ENCODE measurements at places on chromosomes 16 and 17. TPM values are rescaled to one million over a fixed set of nuclear protein-coding genes. Genes with fewer than 3 reads are reported as not detected.

DNA sequence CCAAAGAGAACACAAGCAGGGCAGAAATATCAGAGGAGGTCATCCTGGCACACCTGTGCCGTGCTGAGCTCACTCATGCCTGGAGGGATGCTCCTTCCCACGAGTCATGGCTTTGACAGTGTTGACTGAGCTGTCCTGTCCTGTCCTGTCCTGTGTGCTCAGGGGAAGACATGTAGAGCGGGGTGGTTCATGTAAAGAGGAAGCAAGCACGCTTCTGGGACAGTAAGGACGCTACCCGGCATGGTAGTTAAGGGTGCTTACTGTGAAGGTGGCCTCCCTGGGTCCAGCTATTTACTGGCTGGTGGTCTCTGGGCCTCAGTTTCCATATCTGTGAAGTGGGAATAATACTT, 398 bp downstream of the LGALS9 start:
- no peak overlapping the region for H3K27ac ChIP-seq
- H3K4me3 ChIP-seq = no peak overlapping the region
- no peaks in the 10 kb centered on the region for H3K27me3 ChIP-seq
- DNase-seq = no peak

- H3K4me3 ChIP-seq = no peak overlapping the region
- H3K4me1 ChIP-seq = no peaks in the 10 kb centered on the region
- H3K36me3 ChIP-seq = no peaks in the 10 kb centered on the region
- DNase-seq = no peak
These were observed 6.5 kb upstream of the HOXB13 start for GRCh38 chr17:48735062-48735351.

DNA sequence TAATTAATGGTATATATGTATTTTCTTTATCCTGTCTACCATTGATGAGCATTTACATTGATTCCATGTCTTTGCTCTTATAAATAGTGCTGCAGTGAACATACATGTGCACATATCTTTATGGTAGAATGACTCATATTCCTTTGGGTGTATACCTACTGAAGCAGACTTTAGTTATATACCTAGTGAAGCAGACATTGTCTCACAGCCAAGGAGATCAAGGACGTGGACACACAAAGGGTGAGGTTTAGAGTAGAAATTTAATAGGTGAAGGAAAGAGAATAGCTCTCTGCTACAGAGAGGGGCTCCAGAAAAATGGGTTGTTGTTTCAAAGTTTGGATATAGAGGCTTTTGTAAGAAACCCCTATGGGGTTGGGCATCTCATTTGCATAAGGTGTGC, 700.3 kb downstream of the CDH11 start:
- DNase-seq = no peak
- H3K27ac ChIP-seq = no peak overlapping the region
- no peaks in the 10 kb centered on the region for H3K27me3 ChIP-seq
- no peak overlapping the region for H3K4me3 ChIP-seq
- no peaks in the 10 kb centered on the region for H3K4me1 ChIP-seq
- no peaks in the 10 kb centered on the region for H3K36me3 ChIP-seq

DNA sequence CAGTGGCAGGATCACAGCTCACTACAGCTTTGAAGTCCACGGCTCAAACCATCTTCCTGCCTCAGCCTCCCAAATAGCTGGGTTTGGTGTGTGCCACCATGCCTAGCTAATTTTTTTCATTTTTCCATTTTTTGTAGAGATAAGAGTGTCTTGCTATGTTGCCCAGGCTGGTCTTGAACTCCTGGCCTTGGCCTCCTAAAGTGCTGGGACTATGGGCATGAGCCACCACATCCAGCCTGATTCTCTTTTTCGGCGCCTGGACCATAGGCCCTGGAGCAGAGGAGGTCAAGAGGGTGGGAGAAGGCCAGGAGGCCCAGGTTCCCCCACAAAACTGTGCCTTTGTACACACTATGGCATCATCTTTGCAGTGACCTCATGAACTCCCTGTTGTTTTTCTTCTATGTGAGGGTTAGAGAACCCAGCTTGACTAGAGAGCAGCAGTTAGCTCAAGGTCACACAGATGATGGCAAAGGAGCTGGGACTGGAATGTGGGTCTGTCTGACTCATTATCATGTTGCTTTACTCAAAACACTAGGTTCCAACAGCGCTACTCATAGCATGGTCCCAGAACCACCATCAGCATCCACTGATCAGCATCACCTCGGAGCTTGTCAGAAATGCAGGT, 16.3 kb downstream of the SCN4A start:
- H3K36me3 ChIP-seq = no peaks in the 10 kb centered on the region
- DNase-seq = no peak
- peaks cover 4% of the 10 kb centered on the region for H3K4me1 ChIP-seq
- H3K27ac ChIP-seq = no peak overlapping the region

- 0 out of 2 replicates have a peak, but pooled peaks cover 5% of the 10 kb centered on the region for H3K27me3 ChIP-seq
- DNase-seq = no peak
- no peak overlapping the region for H3K4me3 ChIP-seq
- no peaks in the 10 kb centered on the region for H3K36me3 ChIP-seq
These were observed 108.1 kb downstream of the HS3ST4 start for GRCh38 chr16:25799816-25800215.

DNA sequence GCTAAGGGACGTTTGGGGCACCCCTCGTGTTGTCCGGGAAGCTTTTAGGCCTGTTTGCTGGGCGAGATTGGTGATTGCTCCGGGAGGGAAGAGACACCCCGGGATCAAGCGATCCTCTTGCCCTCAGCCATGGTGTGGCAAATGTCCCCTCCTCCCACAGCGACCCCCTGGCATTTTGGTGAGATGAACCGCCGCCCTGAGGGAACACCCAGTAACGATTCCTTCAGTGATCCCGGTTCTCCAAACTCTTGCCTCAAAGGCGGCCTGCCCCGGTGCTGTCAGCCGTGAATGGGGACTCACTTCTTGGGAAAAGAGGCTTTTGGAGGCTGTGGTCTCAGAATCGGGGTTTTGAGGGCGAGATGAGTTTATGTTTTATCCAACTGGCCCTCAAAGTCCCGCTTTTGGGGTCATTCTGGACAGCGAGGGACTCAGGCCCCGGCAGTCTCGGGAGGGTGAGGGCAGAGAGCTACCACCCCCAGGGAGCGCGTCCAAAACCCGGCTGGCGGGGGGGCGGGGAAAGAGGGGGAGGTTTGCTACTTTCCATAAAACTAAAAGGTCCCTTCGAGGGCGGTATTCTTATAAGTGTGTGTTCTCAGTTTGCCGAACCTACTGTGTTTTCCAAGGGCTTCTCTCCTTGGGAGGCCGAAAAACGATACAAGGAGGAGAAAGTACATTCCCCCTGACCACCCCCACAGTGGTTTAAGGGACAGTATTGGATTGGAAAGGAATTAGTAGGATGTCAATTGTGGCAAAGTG, 232.7 kb downstream of the MRTFB start:
- H3K27me3 ChIP-seq = no peaks in the 10 kb centered on the region
- peaks cover 40% of the 10 kb centered on the region for H3K4me1 ChIP-seq
- peak overlapping the region; percentile 70 for H3K4me3 ChIP-seq
- no peak overlapping the region for H3K27ac ChIP-seq
- no peaks in the 10 kb centered on the region for H3K36me3 ChIP-seq

Gene SOST
- not detected for total RNA-seq
